ENCODE measurements at places on chromosomes 2 and 18.
A peak's percentile ranks its signal among the peaks of the same experiment; 100 is the strongest.

GRCh38 chr2:208541461-208541988 lies 134.9 kb downstream of the PTH2R start:
- DNase-seq = no peak

DNA sequence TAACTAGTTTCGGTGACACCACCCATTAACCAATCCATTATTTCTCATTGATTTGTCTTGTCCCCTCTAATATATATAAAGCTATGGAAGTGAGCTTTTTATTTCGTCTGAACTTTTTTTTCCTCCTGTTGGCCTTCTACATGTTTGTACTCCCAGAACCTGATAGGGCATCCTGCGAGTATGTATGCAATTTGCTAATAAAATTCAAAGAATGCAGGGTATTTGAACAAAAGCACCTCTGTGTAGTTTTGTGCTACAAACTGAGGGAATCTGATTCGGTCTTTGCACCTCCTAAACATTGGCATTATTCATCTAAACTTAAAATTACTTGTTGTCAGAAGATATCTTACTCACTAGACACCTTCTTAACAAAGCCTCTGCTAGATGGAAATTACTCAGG lies 242.9 kb upstream of the TMEFF2 start:
- DNase-seq = no peak

DNA sequence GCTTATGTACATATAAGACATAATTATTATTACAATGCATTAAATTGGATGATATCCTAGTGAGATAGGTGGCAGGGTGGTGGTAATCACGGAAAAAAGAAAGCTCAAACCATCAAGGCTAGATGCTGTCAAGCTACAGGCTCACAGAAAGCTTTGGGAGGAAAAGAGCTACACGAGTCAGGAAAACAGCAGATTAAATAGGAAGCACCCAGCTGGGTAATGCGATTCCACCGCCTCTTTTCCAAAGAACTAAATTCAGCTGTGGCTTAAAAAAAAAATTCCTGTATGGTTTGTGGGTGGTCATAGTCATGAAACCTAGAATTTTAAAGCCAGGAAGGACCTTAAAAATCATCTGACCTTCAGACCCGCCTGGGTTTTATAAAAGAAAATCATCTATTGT lies 23.7 kb upstream of the PTPN4 start:
- DNase-seq = no peak

DNA sequence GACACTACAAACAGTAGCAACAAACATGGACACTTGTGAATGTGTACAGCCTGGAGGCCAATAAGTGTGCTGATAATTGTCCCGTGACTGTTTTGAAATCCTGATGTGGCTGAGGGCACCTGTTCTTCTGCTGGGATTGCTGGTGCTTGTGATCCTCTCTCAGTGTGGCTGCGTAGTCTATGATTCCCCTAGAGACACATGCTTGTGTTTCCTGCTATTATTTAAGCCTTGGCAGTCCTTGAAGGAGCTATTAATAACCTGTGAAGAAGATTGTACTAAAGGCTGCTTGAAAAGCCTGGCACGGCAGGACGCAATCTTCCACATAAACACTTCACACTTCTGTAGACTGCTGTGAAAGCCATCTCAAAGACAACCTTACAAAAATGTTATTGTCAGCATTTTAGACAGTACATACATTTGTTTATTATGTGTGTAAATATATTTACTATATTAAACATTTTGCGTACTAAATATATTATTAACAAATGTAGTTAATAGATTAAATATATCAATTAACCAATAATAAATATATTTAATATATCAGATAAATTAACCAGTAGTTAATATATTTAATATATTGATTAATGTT lies 71.4 kb downstream of the GALR1 start:
- DNase-seq = peak; percentile 45

GRCh38 chr2:37326285-37326684 lies 1.7 kb upstream of the PRKD3 start:
- peak; percentile 74 for DNase-seq

DNA sequence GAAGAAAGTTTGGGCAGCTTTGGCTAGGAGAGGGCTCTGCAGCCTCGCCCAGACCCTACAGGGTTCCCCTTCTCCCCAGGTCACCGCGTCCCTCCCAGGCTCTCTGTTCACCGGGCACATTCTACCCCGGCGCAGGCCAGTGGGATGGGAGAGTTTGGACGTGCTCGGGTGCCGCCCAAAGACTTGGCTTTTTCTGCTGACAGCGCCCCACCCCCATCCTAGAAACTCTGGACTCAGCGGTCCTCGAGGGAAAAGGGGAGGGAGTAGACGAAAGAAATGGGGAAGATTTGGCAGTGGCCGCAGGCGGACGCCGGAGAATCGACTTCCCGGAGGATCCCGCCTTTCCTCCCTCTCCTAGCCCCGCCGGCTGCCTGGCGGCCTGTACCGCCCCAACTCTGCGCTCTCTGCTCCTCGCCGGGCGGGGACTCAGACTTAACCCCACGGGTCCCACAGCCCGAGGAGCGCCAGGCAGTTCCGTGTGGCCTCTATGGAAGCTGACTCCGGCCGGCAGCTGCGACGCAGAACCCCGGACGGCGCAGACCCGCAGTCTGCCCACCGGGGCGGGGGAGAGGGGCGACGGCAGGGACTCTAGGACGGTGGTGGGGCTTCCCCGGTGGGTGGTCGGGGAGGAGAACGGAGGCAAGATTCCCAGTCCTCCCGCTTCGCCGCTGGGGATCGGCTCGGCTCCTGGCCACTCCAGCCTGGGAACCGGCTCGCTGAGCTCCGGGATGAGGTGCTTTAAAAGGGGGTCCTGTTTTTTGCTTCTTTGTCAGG lies 863 bp upstream of the SIX2 start:
- no peak for DNase-seq

Data from pons (tissue), 1 donor.